ENCODE measurements at places on chromosomes 2 and 18. TPM values are rescaled to one million over a fixed set of nuclear protein-coding genes. Genes with fewer than 3 reads are reported as not detected.

TLX2 gene
- total RNA-seq, result not detected

- peak; percentile 65 for DNase-seq
Observed at GRCh38 chr2:145157741-145158591, 638.0 kb upstream of the ZEB2 start.

GRCh38 chr2:19488009-19488691 lies 129.7 kb upstream of the OSR1 start:
- DNase-seq, result no peak

FIGN gene
- total RNA-seq, result 8.0 TPM

SPOPL gene
- 31.4 TPM for total RNA-seq

DNA sequence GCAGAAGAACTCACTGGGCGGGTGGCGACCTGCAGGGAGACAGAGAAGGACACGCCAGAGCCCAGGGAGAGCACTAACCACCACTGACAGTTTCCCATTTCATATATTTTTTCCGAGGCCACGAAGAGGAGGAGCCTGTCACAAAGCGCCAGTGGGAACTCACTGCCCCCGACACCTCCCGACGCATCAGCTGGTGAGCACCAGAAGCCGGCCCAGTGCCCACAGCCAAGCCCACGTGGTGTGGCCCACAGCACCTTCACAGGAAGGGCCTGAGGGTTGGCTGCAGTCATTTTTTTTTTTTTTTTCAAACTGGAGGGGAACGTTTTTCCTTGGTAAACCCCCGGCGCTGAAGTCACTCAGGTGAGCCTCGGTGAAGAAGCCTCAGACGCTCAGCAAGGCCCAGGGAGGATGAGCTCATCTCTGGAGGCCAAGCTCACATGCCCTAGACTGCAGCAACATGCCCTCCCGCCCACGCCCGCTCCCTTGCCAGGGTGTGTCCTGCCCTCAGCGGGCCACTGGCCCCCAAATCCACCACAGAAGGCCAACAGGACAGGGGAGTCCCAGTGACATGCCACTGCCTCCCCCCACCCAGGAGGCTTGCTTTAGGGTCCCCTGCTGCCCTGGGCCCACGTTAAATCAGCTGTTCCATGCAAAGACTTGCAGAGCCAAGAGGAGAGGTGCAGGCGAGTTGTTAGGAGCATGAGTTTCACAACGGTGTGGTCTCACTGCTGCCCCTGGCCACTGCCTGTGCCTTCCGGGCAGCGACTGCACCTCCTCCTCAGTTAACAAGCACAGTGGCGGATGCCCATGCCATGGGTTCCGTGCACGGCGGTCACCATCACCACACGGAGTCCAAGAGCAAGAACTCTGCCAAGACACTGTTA lies 68.1 kb downstream of the PARD6G start:
- DNase-seq, result no peak

CFAP65 gene
- not detected for total RNA-seq

- no peak for DNase-seq
Observed at GRCh38 chr2:230814616-230815015, 50.1 kb upstream of the ITM2C start.

GRCh38 chr2:42141687-42142546 lies 27.2 kb upstream of the EML4 start:
- no peak for DNase-seq

All from ureter (tissue), 1 donor.